ENCODE measurements at places on chromosomes 5 and 9. TPM values are rescaled to one million over a fixed set of nuclear protein-coding genes. Genes with fewer than 3 reads are reported as not detected.

SNCAIP gene
- not detected for total RNA-seq

PAPPA gene
- total RNA-seq = 1.9 TPM

EIF4E1B gene
- total RNA-seq = not detected

PRRX2 gene
- 3.0 TPM for total RNA-seq

ARID3C gene
- total RNA-seq = not detected

ADAMTS6 gene
- not detected for total RNA-seq

UBAP1 gene
- total RNA-seq = 79.8 TPM

TRIM14 gene
- total RNA-seq = 5.7 TPM

LCN12 gene
- not detected for total RNA-seq

MAN2A1 gene
- total RNA-seq = 5.5 TPM

SURF6 gene
- total RNA-seq = 16.8 TPM

SPINK6 gene
- total RNA-seq = not detected

TMEM252 gene
- total RNA-seq = not detected

MYMK gene
- not detected for total RNA-seq

RNF183 gene
- total RNA-seq = 0.23 TPM

CBY3 gene
- not detected for total RNA-seq

HAUS6 gene
- 17.0 TPM for total RNA-seq

TXNDC8 gene
- total RNA-seq = not detected

UHRF2 gene
- 6.0 TPM for total RNA-seq

FOXD1 gene
- 17.0 TPM for total RNA-seq

ZNF883 gene
- total RNA-seq = not detected

MCCC2 gene
- total RNA-seq = 46.4 TPM

GLDC gene
- 14.3 TPM for total RNA-seq

PFDN1 gene
- 149 TPM for total RNA-seq

PCDHAC1 gene
- total RNA-seq = 0.09 TPM

ZDHHC11B gene
- total RNA-seq = not detected

IFNA6 gene
- not detected for total RNA-seq

CCDC192 gene
- not detected for total RNA-seq

SPATA31D4 gene
- total RNA-seq = not detected

GDA gene
- total RNA-seq = 26.3 TPM

AHRR gene
- total RNA-seq = 0.09 TPM

ADCY2 gene
- not detected for total RNA-seq

PFN3 gene
- total RNA-seq = not detected

SKP2 gene
- 34.0 TPM for total RNA-seq

PCDHB4 gene
- total RNA-seq = not detected

GALNT12 gene
- 75.9 TPM for total RNA-seq

FOXD4 gene
- total RNA-seq = not detected

SETD9 gene
- 37.2 TPM for total RNA-seq

CFAP77 gene
- total RNA-seq = not detected

CATSPER3 gene
- 1.1 TPM for total RNA-seq

INSL4 gene
- not detected for total RNA-seq

AKNA gene
- total RNA-seq = 6.3 TPM

All from Caki2 (cell line).